Pulmonary artery endothelial cell (primary cell): ENCODE measurements at places on chromosomes 12 and 14. TPM values are rescaled to one million over a fixed set of nuclear protein-coding genes. Genes with fewer than 3 reads are reported as not detected.

Gene MAP1LC3B2
- total RNA-seq: 0.46 and 1.7 TPM in 2 replicates

Gene C12orf60
- 0.79 and 1.5 TPM in 2 replicates for total RNA-seq

Gene ZC2HC1C
- 0.99 and 1.3 TPM in 2 replicates for total RNA-seq

Gene ATG2B
- 16.0 and 18.9 TPM in 2 replicates for total RNA-seq

Gene USP44
- 0.53 and 1.1 TPM in 2 replicates for total RNA-seq

Gene TMX1
- 49.2 and 84.4 TPM in 2 replicates for total RNA-seq

Gene KCNK13
- 0.04 TPM in 1 of 2 replicates, not detected in the other for total RNA-seq

Gene ZNF385A
- total RNA-seq: 0.74 and 0.79 TPM in 2 replicates

Gene ABCD4
- 30.0 and 43.5 TPM in 2 replicates for total RNA-seq

Gene ZBTB1
- 34.3 and 39.1 TPM in 2 replicates for total RNA-seq

Gene CMA1
- total RNA-seq: not detected in 2 replicates

Gene SPIC
- total RNA-seq: not detected in 2 replicates

Gene KRT1
- not detected in 2 replicates for total RNA-seq

Gene C12orf54
- not detected in 2 replicates for total RNA-seq

Gene SYT1
- 0.59 and 0.63 TPM in 2 replicates for total RNA-seq

Gene DIO2
- total RNA-seq: 0.13 and 0.28 TPM in 2 replicates

Gene CLEC7A
- total RNA-seq: 0.07 TPM in 2 replicates

Gene PLBD1
- 0.25 and 0.40 TPM in 2 replicates for total RNA-seq

Gene PLA2G1B
- total RNA-seq: not detected in 2 replicates

Gene RNFT2
- total RNA-seq: 2.6 and 2.7 TPM in 2 replicates

Gene HOXC6
- total RNA-seq: not detected in 2 replicates

Gene JKAMP
- 57.6 and 59.3 TPM in 2 replicates for total RNA-seq

Gene BLOC1S1
- total RNA-seq: 53.6 and 62.4 TPM in 2 replicates

Gene LMNTD1
- total RNA-seq: not detected in 2 replicates

Gene CLEC4D
- not detected in 2 replicates for total RNA-seq

Gene BCL11B
- 0.07 and 0.14 TPM in 2 replicates for total RNA-seq

Gene FKBP11
- 20.6 and 23.0 TPM in 2 replicates for total RNA-seq

Gene SLC5A8
- total RNA-seq: not detected in 2 replicates

Gene TAS2R43
- 0.40 and 1.3 TPM in 2 replicates for total RNA-seq

Gene YEATS4
- total RNA-seq: 19.1 and 22.4 TPM in 2 replicates

Gene PIK3C2G
- total RNA-seq: not detected in 2 replicates

Gene OR4K14
- not detected in 2 replicates for total RNA-seq

Gene NTF3
- 0.20 TPM in 1 of 2 replicates, not detected in the other for total RNA-seq

Gene TRIM9
- total RNA-seq: 0.04 and 0.07 TPM in 2 replicates

Gene SEC23A
- 311 and 339 TPM in 2 replicates for total RNA-seq

Gene FERMT2
- total RNA-seq: 112 and 125 TPM in 2 replicates

Gene PPM1H
- total RNA-seq: 3.9 and 4.1 TPM in 2 replicates

Gene STYK1
- 21.8 and 25.5 TPM in 2 replicates for total RNA-seq

Gene FGF23
- not detected in 2 replicates for total RNA-seq

Gene ERP27
- 0.14 and 0.33 TPM in 2 replicates for total RNA-seq

Gene KCNC2
- not detected in 2 replicates for total RNA-seq

Gene RNASE7
- total RNA-seq: not detected in 2 replicates

Gene GALNT6
- total RNA-seq: 75.0 and 112 TPM in 2 replicates

Gene GLI1
- total RNA-seq: 0.04 and 0.07 TPM in 2 replicates

Gene FGF6
- total RNA-seq: not detected in 2 replicates

Gene ATF7IP
- 18.7 and 23.9 TPM in 2 replicates for total RNA-seq

Gene CALCOCO1
- total RNA-seq: 42.0 and 58.7 TPM in 2 replicates

Gene ACOT6
- total RNA-seq: not detected in 2 replicates
